ENCODE measurements at places on chromosomes 6 and 20.

DNA sequence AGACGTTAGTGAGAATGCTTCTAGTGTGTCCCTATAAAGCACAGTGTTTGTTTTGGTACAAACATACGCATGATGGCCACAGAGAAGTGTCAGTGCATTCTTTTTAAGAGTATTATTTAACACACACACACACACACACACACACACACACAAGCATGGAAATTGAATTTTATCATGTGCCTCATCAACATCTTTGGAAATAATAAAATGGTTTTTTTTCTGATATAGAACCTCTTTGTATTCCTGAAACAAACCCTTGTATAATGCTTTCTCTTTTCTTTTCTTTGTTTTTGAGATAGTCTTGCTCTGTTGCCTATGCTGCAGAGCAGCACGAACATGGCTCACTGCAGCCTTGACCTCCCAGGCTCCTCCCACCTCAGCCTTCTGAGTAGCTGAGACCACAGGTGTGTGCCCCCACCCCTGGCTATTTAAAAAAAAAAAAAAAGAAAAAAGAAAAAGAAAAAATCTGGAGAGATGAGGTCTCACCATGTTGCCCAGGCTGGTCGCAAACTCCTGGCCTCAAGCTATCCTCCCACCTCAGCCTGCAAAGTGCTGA, 116.2 kb upstream of the SYNDIG1 start:
- DNase-seq: no peak

- no peak for DNase-seq
Observed at GRCh38 chr6:119736296-119737021, 386.9 kb upstream of the MAN1A1 start.

DNA sequence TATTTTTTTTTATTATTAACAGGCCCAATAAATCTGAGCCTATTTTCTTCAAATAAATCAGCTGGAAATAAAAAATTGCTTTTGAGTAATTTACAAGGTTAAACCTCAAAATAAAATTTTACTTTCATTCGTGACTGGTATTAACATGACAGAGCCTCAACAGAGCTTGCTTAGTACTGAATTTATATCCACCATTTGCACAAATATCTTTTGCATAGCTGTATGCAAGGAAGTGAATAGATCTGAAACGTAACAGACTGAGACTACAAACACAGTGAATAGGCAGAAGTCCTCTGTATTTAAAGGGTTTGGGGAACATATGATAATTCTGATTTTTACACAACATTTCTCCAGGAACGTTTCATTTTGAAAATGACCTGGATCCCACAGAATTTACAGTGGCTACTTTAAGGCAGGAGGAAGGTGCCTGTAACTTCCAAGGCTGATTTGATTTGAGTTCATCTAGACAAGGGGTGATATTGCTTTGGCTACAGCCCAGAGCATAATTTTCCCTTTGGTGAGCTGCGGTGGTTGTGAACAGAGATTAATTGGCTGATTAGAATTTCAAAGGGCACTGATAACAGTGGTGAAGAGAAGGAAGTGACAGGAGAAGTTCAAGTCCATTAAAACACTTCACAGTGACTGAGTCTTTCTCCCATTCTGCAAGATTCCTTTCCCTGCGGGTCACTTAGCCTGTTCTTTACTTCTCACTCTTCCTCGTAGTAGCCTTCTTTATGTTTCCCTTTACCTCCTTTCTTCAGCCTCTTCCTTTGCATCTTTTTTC, 121.2 kb upstream of the SASH1 start:
- DNase-seq: no peak

- no peak for DNase-seq
Observed at GRCh38 chr6:137698636-137699030, 168.4 kb upstream of the TNFAIP3 start.

DNA sequence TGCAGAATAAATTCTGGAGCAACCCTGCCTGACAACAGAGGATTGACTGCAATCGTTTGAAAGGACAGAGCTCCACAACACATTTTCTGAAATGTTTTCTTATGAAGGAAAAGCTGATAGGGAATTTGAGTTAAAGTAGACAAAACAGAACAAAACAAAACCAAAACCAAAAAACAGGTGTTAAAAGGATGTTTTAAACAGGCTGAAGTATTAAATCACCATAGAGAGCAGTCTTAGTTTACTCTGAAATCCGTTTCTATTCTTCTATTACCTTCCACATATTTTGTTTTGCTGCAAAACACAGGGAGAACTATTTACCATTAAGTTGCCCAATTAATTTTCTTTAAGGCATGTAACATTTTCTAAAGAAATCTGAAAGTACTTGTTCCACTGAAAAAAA, 93.4 kb upstream of the MLIP start:
- DNase-seq: no peak

DNA sequence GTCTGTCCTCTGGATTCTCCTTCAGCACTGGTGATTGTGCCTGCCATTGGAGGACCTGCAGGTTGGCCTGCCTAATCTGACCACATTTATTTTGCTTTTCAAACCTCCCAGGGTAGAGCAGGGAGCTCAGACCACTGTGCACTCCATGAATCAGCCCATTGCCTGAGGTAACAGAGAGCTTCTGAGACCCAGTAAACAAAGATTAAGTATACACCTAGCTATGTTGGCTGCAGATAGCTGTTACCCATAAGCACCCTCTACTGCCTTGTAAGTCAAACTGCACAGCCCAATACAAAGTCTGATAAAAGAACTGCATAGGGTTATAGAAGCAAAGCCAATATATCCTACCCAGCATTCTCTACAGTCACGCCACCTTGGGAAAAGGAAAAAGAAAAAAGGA, 338.7 kb downstream of the HTR1B start:
- DNase-seq: no peak

- DNase-seq: no peak
Observed at GRCh38 chr6:167546611-167547327, 221.9 kb downstream of the TTLL2 start.

GRCh38 chr20:52150440-52151258, 40.9 kb downstream of the ZFP64 start:
- DNase-seq: peak; percentile 5

GRCh38 chr6:8064638-8065518, 689 bp upstream of the BLOC1S5 start:
- DNase-seq: peak; percentile 22

DNA sequence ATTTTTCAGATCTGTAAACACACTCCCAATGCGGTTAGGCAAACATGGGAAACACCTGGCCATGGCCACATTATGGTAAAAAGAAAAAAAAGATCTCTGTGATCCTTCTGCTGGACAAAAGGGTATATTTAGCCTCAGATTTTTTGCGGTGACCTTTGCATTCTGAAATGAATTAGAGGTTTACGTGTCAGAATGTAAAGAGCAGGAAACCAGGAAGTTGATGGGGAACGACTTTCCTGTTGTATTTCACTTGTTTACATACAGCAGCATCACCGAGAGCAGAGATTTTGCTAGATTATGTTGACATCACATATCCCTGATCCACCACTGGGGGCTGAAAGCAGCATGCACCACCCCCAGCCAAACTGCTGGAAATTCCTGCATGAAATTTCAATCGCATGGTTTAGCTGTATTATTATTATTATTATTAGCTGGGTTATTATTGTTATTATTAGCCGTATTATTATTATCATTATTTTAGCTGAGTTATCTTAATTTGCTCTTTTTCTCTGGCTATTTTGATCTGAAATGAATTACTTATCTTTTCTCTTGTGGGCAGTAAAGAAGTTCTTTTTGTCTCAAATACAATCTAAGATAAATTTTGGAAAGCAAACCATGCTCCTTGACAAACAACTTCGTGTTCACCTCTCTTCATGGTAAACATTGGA, 189.4 kb downstream of the ZFP64 start:
- no peak for DNase-seq

All from stimulated activated CD4-positive, alpha-beta T cell treated with anti-CD3 and anti-CD28 coated beads, Interleukin-2, amount 100 ng/mL, for 48 hours (primary cell).